Activated CD8-positive, alpha-beta T cell treated with anti-CD3 and anti-CD28 coated beads, Interleukin-2, amount 10 ng/mL, durations not matched to agents 7 days and 5 days (primary cell): ENCODE measurements at places on chromosomes 7 and 10.

- DNase-seq = no peak
Measured at GRCh38 chr7:76325092-76325491, 22.6 kb downstream of the HSPB1 start.

DNA sequence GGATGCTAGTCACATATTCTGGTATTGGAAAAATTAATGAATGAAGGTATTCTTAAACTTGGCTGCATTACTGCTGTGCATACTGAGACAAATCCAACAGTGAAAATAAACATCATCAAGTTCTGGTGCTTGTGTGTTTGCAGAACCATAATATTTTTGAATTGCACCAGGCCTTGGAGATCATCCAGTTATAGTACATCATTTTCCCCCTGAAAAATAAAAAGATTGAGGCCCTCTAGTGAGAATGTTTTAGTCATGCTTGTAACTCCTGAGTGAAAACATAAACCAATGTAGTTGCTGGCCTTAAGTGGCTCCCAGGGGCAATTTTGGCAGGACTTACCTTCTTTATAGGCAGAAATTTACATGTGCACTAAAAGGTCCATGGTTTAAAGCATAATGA, 218.8 kb upstream of the TMEM229A start:
- no peak for DNase-seq

DNA sequence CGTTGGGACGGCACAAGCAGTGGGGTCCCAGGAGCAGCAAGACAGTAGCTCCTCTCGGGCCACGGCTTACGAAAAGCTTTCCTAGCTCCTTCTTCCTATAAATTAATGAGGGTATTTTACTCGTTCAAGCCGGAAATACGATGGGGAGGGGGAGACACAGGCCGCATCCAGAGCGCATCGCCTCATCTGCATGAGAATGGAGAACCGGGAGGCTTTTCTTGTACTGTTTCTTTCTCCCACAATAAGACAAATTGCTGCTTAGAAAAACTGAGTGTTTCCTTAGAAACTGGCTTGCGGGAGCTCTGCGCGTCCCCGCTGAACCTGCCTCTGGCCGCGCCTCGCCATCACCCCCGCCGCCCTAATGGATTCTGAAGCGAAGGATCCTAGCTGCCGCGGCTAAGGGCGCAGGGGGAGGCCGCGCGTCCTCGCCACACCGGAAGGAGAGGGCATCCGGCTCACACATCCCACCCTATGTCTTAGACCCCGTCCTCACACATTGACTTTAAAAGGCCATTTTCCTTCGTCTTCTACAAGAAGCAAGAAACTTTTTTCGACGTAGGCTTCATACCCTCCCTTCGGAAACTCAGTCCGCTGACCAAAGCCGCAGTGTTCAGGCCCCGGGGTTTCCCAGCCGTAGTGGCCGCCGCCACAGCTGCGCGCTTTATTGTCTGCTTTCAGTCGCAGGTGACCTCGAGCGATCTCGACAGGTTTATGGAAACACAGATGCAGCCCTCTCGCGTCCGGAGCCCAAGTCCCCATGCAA, 8.8 kb downstream of the NXPH1 start:
- DNase-seq = no peak

GRCh38 chr10:73953665-73954064, 42.7 kb downstream of the PLAU start:
- DNase-seq = no peak

GRCh38 chr10:116669080-116669479, 48.3 kb downstream of the PNLIPRP2 start:
- no peak for DNase-seq

DNA sequence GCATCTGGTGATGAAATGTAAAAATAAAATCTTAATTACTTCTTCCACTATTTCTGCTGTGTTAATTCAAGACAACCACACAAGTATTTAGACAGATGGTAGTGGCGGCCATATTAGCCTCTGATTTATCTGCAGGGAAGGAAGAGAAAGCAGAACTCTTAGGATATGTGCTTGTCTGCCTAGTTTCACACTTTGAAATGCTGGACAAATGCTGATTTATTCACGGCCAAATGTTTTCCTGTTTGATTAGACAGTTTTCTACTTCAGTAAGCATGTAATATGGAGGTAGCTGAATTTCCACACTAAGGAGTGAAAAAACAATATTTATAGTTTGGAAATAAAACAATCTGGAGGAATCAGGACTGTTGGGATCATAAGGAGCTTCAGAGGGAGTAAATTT, 158.1 kb downstream of the AGMO start:
- no peak for DNase-seq
